HuH-7 (cell line): ENCODE measurements at places on chromosomes 2 and 18.

DNA sequence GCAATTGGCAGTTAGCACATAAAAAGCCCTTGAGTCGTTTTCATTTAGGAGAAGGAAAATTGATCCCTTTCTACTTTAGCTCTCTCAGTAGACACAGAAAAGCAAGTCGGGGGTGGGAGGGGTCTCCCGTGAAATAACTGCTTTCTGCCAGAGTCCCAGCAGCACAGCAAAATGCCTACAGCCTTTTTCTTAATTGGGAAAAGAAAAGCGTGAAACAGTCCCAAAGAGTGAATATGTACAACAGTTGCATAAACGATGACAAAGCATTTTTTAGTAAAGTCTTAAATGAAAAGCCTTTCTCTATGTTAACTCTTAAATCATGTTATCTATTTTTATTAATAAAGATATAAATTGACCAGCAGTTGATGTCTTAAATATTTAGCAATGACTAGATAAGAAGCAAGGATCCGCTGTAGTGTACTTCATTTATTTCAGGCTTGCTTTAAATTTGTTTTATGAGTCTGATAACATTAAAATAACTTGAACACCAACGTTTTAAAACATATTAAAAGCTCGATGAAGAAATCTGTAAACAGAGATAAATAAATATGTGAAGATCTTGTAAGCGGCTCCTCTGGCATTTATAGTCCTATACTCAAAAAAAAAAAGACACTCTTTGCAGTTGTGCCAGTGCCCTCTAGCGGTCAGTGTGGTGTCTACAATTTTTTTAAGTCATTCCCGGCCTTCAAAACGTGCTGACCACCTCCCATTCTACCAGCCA is 42.3 kb upstream of the ATIC start:
- DNase-seq: peak; percentile 39

- DNase-seq: no peak
Observed at GRCh38 chr18:13500227-13500865, 226.0 kb downstream of the FAM210A start.

- DNase-seq: no peak
Observed at GRCh38 chr18:68803356-68803755, 5.5 kb downstream of the CCDC102B start.

DNA sequence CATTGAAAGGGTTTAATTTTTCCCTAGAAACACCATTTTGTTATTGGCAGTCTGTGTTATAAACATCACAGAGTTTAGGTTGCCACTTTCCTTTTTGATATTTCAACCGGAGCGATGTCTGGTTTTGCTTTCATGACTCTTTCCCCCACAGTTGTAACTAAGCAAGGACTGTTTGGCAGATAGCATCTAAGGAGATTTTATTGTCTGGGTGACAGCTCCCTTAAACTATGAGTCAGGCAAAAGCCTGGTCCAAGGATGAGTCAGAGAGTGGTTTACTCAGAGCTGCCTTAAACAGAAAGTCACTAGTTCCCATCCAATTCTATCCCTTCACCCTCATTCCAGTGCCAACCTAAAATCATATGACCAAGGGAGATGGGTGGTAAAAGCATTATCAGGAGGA is 341.6 kb upstream of the VWC2L start:
- DNase-seq: no peak

DNA sequence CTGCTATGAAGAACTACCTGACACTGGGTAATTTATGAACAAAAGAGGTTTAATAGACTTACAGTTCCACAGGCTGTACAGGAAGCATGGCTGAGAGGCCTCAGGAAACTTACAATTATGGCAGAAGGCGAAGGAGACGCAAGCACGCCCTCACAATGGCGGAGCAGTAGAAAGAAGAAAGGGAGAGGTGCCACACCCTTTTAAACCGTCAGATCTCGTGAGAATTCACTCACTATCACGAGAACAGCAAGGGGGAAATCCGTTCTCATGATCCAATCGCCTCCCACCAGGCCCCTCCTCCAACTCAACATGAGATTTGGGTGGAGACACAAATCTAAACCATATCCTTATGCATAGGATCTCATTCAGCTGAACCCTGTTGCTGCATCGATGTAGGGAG is 84.6 kb upstream of the ZNF532 start:
- DNase-seq: no peak

- no peak for DNase-seq
Observed at GRCh38 chr2:109164739-109165221, 35.8 kb downstream of the SH3RF3 start.

GRCh38 chr18:25725501-25725900 is 364.9 kb downstream of the SS18 start:
- no peak for DNase-seq
